ENCODE measurements at places on chromosomes 3 and 15.
A peak's percentile ranks its signal among the peaks of the same experiment; 100 is the strongest.

- ATAC-seq = no peak
Measured at GRCh38 chr15:89761929-89762328, 10.9 kb upstream of the MESP1 start.

- ATAC-seq = no peak
Measured at GRCh38 chr3:59927056-59927455, 877.2 kb upstream of the CFAP20DC start.

GRCh38 chr3:169923189-169923588 is 11.8 kb downstream of the SAMD7 start:
- no peak for ATAC-seq

DNA sequence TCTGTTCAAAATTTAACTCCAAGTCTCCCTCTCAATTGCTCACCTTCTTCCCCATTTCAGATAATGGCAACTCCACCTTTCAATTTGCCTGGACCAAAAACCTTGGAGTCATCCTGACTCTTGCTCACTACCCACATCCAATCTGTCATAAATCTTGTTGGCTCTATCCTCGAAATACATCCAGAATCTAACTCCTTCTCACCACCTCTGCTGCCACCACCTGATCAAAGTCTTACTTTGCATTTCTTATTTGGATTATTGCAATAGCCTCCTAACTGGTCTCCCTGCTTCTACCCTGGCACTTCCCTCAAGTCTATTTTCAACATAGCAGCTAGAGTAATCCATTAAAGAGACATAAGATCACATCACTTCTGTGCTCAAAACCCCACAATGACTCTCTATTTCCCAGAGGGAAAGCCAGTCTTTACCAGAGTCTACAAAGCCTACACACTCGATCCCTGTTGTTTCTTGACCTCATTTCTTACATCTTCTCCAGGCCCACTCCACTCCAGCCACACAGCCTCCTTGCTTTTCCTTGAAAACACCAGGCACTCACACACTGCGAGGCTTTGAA is 86.6 kb downstream of the GPR156 start:
- no peak for ATAC-seq

GRCh38 chr3:48595526-48596121 is 495 bp upstream of the COL7A1 start:
- peak; percentile 30 for ATAC-seq

DNA sequence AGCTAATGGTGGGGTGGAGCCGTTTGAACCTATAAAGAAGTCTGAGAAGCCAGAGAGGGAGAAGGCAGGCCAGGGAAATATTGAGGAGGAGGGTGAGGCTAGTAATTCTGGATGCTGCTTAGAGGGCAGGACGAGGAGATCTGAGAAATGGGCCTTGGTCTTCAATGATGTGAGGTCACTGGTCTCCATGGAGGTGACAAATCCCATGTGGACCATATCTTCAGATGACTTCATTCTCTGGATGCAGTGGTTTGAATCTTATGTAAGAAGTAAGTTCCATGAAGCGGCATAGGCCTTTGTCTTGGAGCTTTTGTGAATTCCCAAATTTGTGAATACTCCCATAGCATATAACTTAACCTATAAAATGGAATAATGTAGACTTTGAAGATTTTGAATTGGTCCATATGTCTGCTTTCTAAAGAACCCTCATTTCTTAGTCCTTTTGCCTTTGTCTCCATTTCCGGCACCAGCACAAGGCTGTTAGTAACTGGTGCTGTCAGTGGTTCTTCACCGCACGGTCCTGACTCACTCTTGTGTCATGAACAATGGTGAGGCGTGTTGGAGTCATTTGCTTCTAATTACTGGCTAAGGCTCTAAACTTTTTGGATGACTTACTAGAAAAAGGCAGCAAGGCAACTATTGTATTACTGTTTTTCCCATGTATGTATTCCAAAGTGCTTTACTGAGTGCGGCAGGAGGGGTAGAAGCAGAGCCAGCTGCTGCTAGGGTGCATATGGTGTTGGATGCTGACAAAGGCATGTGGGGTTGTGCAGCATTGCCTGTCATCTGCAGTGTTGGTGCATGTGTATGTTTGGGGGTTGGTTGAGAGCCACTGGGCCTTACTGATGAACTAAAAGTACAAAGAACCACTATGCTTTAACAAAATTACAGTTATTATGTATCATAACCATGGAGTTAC is 279.3 kb upstream of the C2CD4B start:
- ATAC-seq = peak; percentile 55

GRCh38 chr15:82699726-82700125 is 9.9 kb downstream of the AP3B2 start:
- ATAC-seq = peak; percentile 21

GRCh38 chr3:16316847-16317560 is 52.0 kb downstream of the OXNAD1 start:
- ATAC-seq = no peak

GRCh38 chr3:194254040-194254439 is 97.1 kb downstream of the CPN2 start:
- no peak for ATAC-seq

GRCh38 chr3:151306168-151306810 is 10.3 kb downstream of the GPR87 start:
- ATAC-seq = no peak

GRCh38 chr15:69906256-69907185 is 191.2 kb downstream of the TLE3 start:
- ATAC-seq = no peak

GRCh38 chr3:133830071-133830470 is 24.5 kb downstream of the SRPRB start:
- ATAC-seq = no peak

DNA sequence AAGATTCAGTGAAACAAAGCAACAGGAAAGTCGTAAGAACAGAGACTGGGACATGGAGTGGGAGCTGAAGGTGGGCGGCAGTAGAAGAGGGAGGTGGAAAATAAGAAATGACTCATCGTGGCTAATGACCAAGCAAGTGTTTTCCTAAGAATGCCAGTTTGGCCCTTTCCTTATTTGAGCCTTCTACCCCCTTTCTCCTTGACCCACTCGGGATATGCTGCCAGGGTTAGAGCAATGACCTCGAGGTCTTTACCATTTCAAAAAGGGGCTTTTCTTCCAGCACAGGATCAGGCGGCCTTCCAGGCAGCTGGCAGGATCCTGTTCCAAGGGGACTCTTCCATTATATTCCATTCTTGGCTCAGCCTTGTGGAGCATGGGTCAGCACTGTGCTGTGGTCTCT is 241.1 kb downstream of the RYR3 start:
- no peak for ATAC-seq

DNA sequence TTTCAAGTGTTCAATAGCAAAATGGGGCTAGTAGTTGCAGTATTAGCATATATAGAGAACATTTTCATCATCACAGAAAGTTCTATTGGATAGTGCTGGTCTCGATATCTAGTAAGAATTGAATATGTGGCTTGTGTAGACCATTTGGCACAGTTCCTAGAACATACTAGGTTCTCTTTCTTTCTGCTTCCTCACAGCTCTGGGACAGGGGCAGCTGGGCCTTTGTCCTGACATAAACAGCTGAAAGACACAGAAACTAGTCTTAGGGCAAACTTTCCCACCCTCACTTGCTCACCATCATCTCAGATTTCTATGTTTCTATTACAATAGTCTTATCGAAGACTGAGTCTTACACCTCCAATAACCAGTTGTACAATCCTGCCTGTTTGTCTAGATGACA is 63.7 kb upstream of the DLG1 start:
- ATAC-seq = no peak

DNA sequence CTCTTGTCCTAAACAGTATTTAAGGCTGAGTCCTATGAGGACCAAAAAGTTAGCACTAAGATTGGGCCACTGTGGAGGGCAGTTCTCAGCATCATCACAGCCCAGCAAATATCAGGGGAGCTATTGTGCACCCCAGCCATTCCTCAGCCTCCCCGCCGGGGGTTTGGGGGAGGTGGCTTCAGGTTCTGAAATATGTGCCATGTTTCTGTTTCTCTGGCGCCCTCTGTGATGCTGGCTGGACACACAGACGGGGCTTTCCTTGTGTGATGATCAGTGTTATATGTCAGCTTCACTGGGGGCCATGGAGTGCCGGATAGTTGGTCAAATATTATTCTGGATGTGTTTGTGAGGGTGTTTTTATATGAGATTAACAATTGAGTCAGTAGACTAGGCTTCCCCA is 106.8 kb downstream of the GABRG3 start:
- ATAC-seq = no peak

- peak; percentile 18 for ATAC-seq
Measured at GRCh38 chr3:151210676-151211381, 7.8 kb upstream of the GPR171 start.

DNA sequence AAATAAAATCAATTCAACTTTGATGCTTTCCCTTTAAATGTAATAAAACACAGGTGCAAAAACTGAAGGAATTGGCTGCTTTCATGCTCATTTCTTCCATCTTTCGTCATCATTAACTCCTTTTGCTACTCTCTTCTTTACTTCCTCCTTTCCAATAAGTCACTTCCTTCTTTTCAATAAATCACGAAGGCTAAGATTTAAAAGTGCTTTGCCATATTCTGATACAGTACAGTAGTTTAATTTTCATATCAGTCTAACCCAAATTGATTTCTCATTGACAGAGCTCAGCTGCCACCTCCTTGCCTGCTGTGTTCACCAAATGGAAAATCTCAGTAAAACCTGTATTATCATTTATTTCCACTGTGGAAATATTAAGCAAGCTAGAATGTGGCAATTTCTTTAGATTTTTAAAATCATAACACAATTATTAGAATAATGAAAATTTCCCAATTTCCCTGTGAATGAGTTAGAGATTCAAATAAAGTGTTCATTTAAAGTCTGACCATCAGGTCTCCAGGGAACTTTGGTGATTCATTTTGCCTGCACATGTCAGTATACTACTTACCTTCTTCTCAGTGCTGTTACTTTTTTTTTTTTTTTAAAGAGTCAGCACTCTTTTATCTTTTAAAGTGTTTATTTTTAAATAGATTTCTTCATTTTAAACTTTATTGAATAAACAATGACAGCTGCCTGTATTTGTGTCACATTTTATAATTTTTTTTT is 41.6 kb downstream of the NANOGP8 start:
- no peak for ATAC-seq

DNA sequence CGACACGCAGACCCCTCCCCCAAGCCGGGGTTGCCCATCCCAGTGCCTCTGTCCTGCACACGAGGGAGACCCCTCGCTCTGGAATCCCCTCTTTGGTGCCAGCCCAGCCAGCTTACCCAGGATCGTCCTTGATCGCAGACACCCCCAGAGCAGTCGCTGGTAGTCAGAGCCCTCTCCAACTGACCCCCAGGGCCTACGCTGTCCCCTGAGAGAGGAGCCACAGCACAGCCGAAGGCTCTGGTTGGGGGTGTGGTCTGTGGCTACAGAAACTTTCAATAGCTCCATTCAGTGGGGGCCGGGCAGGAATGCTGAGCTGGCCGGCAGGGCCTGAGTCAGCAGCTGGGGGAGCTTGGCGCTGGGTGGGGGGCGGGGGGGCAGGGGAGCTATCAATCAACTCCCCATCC is at the start of gene LCTL:
TSS of gene LCTL (minus strand) at position 258 of the 404 bp plus-strand sequence. CDS start 633 bp downstream, outside the sequence.
- peak; percentile 79 for ATAC-seq

GRCh38 chr15:63601026-63601703 is 4.0 kb downstream of the FBXL22 start:
- peak; percentile 32 for ATAC-seq

- no peak for ATAC-seq
Measured at GRCh38 chr3:149462581-149463011, 11.9 kb upstream of the TM4SF4 start.

DNA sequence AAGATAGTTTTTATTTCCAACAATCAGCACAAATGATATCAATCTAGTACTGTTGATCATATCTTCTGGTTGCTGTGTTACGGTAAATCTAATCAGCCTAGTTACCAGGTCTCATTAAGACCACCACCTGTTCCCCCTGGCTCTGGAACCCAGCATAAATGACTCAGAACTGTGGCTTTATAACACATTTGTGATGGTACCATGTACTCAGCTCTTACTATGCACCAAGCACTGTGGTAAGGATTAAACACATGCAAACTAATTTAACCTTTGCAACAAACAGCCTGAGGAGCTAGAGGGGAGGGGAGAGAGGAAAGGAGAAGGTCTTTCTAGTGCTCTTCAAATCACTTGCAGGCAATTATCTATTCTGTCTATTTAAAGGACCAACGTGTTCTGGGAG is 173.9 kb upstream of the LMCD1 start:
- ATAC-seq = no peak

DNA sequence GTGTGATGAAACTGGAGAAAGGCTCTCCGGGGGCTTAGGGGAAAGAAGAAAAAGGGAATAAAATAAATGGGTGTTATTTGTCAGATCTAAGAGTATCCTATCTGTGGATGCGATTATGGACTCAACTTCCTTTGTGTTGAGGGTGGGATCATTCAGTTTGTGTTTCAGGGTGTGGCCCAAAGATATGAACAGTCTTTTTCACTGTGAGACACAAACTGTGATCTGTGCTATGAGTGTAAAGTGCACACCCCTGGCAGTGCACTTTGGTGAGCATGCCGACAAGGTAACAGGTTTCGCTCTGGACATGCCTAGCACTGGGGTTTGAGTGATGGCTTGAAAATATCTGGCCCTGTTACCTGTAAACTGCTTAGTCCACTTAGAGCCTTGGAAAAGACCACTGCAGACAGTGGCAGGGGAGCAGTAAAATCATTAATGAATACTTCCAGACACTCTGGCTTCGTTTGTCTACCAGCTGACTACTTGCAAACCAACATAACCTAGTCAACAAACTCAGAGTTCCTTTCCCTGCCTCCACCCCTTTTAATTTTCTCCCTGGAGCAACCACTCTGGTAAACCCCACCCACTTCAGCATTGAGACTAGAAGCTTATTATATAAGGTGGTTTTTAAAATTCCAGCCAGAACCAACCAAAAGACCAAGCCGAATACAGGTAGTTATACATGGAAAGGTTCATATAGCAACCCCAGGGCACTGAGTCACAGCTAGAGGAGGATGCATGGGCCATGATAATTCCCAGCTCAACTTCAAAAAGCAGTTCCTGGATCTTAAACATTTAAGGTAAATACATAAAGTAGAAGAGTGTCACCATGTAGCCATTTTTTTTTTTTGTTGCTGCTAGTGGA is 55.1 kb downstream of the TAMM41 start:
- ATAC-seq = no peak

GRCh38 chr3:133474817-133475216 is 75.0 kb downstream of the BFSP2 start:
- no peak for ATAC-seq

GRCh38 chr3:19399356-19399755 is 251.0 kb downstream of the KCNH8 start:
- no peak for ATAC-seq

GRCh38 chr3:190031887-190032752 is 88.6 kb downstream of the P3H2 start:
- no peak for ATAC-seq

GRCh38 chr3:133535971-133536881 is 37.3 kb upstream of the CDV3 start:
- ATAC-seq = peak; percentile 73

DNA sequence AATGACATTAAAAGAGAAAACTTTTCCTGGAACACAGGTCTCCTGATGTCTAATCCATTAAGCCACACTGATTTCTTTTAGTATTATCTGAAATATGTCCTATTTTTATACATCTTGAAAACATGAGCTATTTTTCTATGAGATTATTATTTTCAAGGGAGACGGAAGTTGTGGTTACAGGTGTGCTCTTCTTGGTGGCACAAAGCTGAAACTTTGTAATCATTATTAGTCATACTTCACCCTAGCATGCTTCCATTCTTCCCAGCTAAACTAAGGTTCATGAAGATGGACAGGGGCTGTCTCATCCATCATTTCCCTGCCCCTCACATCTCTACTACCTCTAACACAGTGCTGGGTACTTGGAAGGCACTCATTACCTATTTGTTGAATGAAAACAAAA is 85.6 kb upstream of the POU1F1 start:
- no peak for ATAC-seq

Measured in motor neuron (in vitro differentiated cells).